ENCODE measurements at places on chromosomes 5 and 9. TPM values are rescaled to one million over a fixed set of nuclear protein-coding genes. Genes with fewer than 3 reads are reported as not detected.
A peak's percentile ranks its signal among the peaks of the same experiment; 100 is the strongest.

DNA sequence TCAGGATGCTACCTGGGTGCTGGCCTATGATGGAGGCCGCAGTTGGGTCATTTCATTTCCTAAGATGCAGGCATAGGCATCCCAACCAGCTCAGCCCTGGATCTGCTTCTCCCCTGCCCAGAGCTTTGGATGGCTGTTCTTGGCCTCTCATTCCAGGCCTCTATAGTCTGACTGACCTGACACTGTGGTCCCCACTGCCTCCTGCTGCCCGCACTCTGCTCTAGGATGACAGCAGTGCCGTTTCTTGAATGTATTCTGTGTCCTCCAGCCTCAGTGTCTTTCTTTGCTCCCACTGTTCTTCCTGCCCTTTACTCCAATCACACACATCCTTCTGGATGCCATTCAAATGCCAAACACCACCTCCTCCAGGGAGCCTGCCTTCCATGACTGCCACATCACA, 235.7 kb downstream of the HSPA4 start:
- no peak for DNase-seq

DNA sequence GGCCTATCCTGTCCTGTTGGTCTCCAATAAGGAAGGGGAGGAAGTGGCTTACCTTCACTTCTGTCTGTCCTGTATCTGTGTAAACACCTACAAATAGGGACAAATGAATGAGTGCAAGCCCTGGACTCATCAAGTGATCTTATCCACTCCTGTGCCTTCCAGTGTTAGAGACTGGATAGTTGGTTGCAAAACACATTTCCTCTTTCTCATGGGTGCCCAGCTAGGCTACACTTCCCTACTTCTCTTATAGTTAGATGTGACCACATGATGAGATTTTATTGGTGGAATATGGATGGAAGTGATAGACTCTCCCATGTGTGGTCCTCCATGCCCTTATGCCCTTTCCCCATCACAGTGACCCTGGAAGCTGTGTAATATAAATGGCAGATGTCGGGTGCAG, 16.9 kb upstream of the PFDN1 start:
- no peak for DNase-seq

DNA sequence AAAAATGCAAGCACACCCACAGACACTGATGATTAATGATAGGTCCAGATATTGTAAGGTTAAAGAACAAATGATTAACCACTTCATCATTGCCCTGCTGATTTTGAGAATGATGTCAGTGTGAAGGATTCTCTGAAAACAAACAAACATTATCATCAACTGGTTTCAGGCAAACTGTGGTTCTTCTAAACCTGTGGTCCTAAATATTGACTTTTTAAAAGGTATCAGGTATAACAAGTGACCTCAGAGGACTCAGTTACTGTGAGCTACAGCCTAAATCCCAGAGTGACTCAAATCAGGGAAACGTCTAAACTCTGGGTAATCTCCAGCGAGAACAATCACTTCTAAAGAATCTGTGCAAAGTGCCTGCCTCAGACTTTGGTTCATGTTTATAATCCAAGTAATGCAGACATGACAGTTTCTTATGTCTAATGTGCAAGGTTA, 172.3 kb upstream of the CDH6 start:
- no peak for DNase-seq

DNA sequence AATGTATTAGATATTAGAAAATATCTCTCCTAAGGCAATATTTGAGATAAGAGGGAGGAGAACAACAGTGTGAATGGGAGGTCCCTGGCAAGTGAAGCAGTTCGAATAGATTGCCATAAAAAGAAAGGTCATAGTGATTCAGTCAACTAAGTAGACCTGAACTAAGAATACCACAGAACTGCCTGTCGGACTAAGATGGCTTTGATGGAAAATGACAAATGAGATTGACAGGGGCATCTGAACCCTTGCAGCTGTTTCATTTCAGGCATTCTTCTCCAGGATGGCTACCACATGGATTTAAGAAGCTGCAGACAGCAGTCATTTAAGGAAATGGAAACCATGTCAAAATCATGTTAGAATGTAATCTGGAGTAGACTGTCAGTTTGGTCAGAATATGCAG, 308.4 kb upstream of the MEF2C start:
- DNase-seq, result no peak

DNA sequence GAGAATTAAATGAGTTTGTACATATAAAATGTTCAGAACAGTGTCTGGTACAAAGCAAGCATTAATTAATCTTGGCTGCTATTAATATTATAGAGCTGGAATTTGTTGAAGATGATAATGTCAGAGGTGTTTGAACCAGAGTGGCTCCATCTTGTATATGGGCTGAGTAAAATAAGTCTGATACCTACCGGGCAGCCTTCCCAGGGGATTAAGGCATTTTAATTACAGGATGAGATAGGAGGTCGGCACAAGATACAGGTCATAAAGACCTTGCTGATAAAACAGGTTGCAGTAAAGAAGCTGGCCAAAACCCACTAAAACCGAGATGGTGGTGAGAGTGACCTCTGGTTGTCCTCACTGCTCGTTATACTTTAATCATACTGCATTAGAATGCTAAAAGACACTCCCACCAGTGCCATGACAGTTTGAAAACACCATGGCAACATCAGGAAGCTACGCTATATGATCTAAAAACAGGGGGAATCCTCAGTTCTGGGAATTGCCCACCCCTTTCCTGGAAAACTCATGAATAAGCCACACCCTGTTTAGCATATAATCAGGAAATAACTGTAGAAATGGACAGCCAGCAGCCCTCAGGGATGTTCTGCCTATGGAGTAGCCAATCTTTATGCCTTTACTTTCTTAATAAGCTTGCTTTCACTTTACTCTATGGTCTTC, 90.2 kb downstream of the PLK2 start:
- DNase-seq, result no peak

DNA sequence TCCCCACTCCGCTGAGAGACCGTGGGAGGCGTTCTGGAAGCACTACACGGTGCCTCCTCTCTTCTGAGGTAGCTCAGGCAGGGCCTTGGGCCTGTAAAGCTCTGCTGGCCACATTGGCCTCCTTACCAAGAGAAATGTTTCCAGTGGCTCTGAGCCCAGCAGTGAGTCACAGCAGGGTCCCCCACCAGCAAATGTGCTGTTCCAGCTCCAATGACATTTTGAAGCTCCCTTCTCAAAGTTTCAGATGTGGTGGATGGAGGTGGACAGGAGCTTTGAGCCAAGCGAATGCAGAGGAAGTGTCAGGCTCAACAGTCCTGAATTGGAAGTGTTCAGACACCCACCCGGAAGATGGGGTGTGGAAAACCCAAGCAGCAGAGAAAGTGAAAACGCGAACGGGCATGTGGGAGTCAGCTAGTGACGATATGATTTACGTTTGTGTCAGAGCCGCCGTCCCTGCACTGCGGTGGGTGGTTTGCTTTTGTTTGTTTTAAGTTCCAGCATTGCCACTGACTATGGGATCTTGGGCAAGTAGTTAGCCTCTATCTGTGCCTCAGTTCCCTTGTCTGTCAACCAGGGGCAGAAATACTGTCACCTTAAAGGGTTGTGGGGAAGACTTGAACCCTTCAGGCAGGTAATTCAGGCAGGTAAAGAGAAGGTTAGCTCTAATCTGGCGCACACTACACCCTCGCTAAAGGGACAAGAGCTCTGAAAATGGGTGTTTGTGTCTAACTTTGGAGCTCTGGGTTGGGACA, 38.2 kb downstream of the C5orf15 start:
- no peak for DNase-seq

- DNase-seq, result no peak
Observed at GRCh38 chr5:127941646-127942045, 141.9 kb upstream of the SLC12A2 start.

DNA sequence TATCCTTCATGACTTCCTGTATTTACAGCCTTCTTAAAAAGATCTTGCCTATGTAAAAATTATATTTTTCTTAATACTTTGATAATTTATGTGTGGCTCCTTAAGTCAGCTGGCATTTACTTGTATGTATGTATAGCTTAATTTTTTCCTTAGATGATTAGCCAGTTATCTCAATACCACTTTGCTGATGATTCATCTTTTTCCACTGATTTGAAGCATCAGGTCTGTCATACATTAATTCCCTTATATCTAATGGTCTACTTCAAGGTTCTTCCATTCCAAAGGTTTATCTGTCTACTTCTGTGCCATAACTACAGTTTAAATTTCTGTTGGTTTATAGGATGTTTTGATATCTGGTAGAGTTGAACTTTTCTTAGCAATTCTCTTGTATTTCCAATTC, 44.9 kb upstream of the MTMR12 start:
- no peak for DNase-seq

DNA sequence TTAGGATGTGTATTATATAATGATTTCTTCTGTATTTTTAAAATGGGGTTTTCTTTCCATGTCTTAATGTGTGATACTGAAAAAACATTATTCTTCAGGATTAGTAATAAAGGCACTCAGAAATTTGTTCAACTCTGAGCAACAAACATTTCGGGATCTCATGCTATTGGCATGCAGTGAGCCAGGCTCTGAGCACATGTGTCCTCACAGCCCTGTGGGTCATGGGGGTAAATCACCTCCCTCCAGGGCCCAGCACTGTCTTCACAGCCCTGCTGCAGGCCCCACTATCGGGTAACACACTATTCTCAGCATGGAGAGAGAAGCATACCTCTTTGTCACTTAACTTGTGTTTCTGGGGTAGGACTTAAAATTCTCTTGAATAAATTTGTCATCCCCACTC, 14.0 kb downstream of the TMEM174 start:
- no peak for DNase-seq

- no peak for DNase-seq
Observed at GRCh38 chr9:31535651-31536050, 848.8 kb upstream of the ACO1 start.

- no peak for DNase-seq
Observed at GRCh38 chr5:98175474-98175873, 598.0 kb upstream of the RGMB start.

GRCh38 chr9:135014311-135015010, 73.0 kb upstream of the OLFM1 start:
- no peak for DNase-seq

DNA sequence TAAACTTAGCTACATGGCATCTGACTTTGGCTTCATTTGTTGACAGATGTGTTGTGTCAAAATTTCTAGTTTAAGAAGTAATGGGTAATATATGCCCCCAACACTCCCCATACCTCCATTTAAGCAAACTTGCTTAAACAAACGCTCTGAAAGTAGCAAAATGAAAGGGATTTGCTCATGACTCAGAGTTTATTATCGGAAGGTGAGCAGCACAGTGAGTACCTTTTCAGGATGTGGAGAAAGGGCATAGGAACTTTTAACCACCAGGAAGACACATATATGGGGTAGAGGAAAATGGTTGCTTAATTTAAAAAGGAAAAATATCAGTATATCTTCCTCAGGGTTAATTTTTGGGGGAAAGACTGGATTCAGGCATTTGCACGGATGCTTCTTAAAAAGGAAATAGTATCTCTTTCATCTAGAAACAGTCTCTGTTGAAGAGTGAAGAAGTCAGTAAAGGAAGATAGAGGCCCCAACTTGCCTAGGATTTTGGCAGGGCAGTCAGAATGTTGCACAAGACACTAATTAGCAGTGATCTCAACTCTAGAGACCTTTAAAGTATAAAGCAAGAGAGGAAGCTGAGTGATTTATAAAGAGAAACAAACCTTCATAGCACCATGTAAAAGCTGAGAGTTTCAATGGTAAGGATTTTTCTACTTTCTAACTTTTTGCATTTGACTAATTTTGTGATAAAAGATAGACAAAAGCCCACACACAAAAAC, 155.1 kb downstream of the TRIO start:
- peak; percentile 16 for DNase-seq

DNA sequence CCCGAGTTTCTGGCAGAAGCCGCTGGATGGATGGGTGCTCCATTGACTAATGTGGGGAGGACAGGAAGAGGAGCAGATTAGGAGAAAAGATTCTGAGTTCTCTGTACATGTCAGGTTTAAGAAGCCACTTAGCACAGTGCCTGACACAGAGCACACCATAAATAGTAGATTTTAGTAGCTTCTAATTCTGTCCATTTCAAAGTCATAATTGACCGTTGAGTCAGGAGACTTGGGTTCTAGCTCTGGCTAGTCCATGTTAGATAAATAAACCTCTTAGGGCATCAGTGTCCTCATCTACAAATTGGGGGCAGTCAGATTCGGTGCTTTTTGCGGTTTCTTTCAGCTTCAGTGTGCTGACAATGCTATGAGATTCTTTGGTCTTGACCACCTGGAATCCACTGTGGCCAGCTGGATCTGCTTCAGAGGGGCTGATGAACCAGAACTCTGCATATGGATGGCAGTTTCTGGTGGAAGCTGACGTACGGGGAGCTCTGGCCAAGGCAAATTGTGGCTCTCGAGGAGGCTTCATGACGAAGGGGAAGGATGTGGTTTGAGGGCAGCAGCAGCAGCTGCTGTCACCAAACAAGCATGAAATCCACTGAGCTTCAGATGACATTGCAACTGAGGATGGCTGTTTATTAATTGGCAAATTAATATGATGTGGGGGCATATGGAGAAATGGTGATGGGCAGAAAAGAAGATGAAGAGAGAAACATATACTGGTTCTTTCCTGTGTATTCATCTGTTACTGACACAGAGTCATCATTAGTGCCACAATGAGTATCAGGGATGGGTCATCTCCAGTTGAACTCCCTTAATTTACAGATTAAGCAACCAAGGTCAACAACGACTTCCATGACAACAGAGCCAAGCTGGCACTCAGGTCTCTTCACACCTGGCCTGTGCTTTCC, 134.4 kb downstream of the AOPEP start:
- peak; percentile 65 for DNase-seq

GRCh38 chr5:8954801-8955200, 591.1 kb downstream of the SEMA5A start:
- no peak for DNase-seq

BRINP1 gene
- polyA plus RNA-seq, result 0.60 TPM

TAL2 gene
- 0.13 TPM for polyA plus RNA-seq

NCBP1 gene
- polyA plus RNA-seq, result 21.8 TPM

GFI1B gene
- polyA plus RNA-seq, result not detected

AGXT2 gene
- not detected for polyA plus RNA-seq

SHISAL2B gene
- polyA plus RNA-seq, result not detected

PCDHGB5 gene
- polyA plus RNA-seq, result 13.5 TPM

CLPTM1L gene
- polyA plus RNA-seq, result 115 TPM

FBP1 gene
- 0.15 TPM for polyA plus RNA-seq

Data from BJ (cell line).